Right ventricle myocardium superior (tissue), 1 donor: ENCODE measurements at places on chromosomes 2 and 18. TPM values are rescaled to one million over a fixed set of nuclear protein-coding genes. Genes with fewer than 3 reads are reported as not detected.

Gene SPEG
- total RNA-seq, result 103 TPM

Gene AMER3
- total RNA-seq, result not detected

Gene GALNT14
- total RNA-seq, result 0.67 TPM

Gene GRP
- not detected for total RNA-seq

Gene ADGRF3
- 0.56 TPM for total RNA-seq

Gene LYG2
- total RNA-seq, result not detected

Gene TPO
- 7.0 TPM for total RNA-seq

Gene CPLX4
- total RNA-seq, result not detected

Gene GALR1
- 0.05 TPM for total RNA-seq

Gene FNDC4
- total RNA-seq, result 2.0 TPM

Gene C2orf15
- total RNA-seq, result 0.22 TPM

Gene RAB1A
- total RNA-seq, result 115 TPM

Gene IL36A
- total RNA-seq, result not detected

Gene SCYGR6
- total RNA-seq, result not detected
